Activated T-cell treated with anti-CD3 and anti-CD28 coated beads, Interleukin-2, amount 50 U/mL, for 72 hours (primary cell): ENCODE measurements at places on chromosomes 12 and 14. TPM values are rescaled to one million over a fixed set of nuclear protein-coding genes. Genes with fewer than 3 reads are reported as not detected.
A peak's percentile ranks its signal among the peaks of the same experiment; 100 is the strongest.

DNA sequence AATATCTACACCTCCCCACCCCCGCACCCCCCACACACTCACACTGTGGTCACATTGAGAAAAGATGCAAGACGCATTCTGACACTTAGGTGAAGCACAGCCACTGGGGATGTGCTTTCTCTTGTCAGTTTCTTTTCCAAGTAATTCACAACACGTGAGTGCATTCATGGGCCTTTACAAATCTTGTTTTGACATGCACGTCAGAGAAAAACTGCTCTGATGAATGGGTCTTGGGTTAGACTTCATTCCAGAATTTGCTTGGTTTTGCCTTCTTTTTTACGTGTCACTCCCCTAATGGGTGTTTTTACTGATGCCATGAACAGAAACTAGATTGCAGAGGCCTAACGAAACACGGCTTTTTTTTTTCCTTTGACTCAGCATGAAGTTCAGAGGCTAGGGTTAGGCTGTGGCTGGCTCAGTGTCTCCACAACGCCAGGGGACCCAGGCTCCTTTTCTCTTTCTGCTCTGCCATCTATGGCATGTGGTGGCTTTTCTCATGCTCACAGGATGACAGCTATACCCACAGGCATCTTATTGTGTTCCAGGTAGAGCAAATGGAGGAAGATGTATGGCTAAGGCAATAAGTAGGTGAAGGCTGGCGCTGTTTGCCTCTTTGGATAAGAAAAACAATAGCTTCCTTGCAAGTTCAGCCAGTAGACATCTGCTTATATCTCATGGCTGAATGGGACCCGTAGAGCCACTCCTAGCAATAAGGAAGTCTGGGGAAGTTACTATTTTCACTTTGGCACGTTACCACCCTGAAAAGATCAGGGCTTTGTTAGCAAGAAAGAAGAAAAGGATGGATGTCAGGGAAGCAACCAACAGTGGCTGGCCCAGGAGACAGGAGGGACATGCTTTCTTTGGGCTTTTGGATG is 253.3 kb downstream of the SLC15A4 start:
- no peaks in the 10 kb centered on the region for H3K4me1 ChIP-seq
- peak; percentile 52 for DNase-seq
- no peaks in the 10 kb centered on the region for H3K27me3 ChIP-seq
- peak overlapping the region; percentile 22 for H3K27ac ChIP-seq
- no peak overlapping the region for H3K4me3 ChIP-seq

DNA sequence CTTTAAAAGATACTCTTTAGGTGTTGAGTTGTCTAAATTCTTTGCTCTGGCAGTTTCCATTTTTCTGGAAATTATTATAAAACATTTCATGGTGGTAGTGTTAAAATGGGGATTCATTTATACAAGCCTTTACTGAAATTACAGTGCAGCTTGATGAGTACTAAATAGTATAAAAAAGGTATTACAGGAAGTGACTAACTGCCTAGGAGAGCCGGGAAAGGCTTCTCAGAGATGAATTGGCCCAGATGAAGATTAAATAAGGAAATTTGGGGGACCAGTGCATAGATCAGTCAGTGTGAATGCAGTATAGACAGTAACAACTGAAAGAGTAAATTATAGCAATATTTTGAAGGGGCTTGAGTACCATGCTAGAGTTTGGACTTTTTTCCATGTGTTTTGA is 7.5 kb downstream of the PSMA6 start:
- peak overlapping the region; percentile 98 for H3K27ac ChIP-seq
- H3K4me3 ChIP-seq = peak overlapping the region; percentile 74
- H3K4me1 ChIP-seq = peaks cover 86% of the 10 kb centered on the region
- no peaks in the 10 kb centered on the region for H3K27me3 ChIP-seq
- no peak for DNase-seq

GRCh38 chr14:31877255-31877798 is 199.8 kb upstream of the ARHGAP5 start:
- no peaks in the 10 kb centered on the region for H3K36me3 ChIP-seq
- H3K4me3 ChIP-seq = no peak overlapping the region
- no peaks in the 10 kb centered on the region for H3K4me1 ChIP-seq
- no peak for DNase-seq

DNA sequence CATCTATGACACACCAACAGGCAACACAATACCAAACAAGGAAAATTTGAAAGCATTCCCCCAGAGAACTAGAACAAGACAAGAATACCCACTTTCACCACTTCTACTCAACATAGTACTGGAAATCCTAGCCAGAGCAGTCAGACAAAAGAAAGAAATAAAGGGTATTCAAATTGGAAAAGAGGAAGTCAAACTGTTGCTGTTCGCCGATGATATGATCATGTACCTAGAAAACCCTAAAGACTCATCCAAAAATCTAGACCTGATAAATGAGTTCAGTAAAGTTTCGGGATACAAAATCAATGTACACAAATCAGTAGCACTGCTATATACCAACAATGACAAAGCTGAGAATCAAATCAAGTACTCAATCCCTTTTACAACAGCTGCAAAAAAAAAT is 8.1 kb upstream of the ATL1 start:
- no peak overlapping the region for H3K4me3 ChIP-seq
- no peak overlapping the region for H3K27ac ChIP-seq
- H3K4me1 ChIP-seq = peaks cover 5% of the 10 kb centered on the region
- DNase-seq = no peak
- H3K36me3 ChIP-seq = peaks cover 1% of the 10 kb centered on the region

GRCh38 chr14:92964124-92965109 is 41.5 kb downstream of the CHGA start:
- no peaks in the 10 kb centered on the region for H3K27me3 ChIP-seq
- H3K4me3 ChIP-seq = no peak overlapping the region
- H3K36me3 ChIP-seq = no peaks in the 10 kb centered on the region
- DNase-seq = no peak
- no peaks in the 10 kb centered on the region for H3K4me1 ChIP-seq

GRCh38 chr12:29081101-29081500 is 68.0 kb upstream of the FAR2 start:
- H3K36me3 ChIP-seq = no peaks in the 10 kb centered on the region
- H3K27ac ChIP-seq = no peak overlapping the region
- peaks cover 9% of the 10 kb centered on the region for H3K4me1 ChIP-seq
- H3K27me3 ChIP-seq = peaks cover 32% of the 10 kb centered on the region

Gene LAG3
- total RNA-seq = 117 TPM

- H3K27me3 ChIP-seq = peaks cover 10% of the 10 kb centered on the region
- no peak within 1 kb of the TSS for H3K27ac ChIP-seq
- peak; percentile 94 for DNase-seq
- peaks cover 6% of the 10 kb centered on the region for H3K4me1 ChIP-seq
- peak within 1 kb of the TSS; percentile 79 for H3K4me3 ChIP-seq
- no peaks in the 10 kb centered on the region for H3K36me3 ChIP-seq
These were observed at the start of gene RNF212B for GRCh38 chr14:23237772-23238594. TSS of gene RNF212B (plus strand) at chr14:23237936. CDS start at chr14:23240346, 2,410 bp downstream.

DNA sequence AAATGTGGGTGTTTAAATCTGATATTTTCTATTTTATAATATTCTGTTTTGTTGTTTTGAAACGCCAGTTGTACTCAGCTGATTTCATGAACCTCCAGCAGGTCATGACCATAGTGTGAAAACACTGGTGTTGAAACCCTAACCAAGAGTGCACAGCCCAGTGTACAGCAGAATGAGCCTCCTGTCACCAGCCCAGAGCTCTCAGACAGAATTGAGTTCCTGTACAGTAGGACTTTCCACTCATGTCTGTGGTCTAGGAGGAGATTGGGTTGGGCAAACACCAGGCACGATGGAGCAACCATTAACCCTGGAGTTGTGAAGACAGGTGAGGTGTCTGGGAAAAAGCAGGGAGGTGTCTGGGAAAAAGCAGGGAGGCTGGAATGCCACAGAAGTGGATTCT is 908.8 kb downstream of the VRK1 start:
- H3K36me3 ChIP-seq = peaks cover 5% of the 10 kb centered on the region
- H3K27ac ChIP-seq = peak overlapping the region; percentile 6
- DNase-seq = peak; percentile 39
- no peaks in the 10 kb centered on the region for H3K27me3 ChIP-seq

Gene ATP5MC2
- 349 TPM for total RNA-seq

Gene PTHLH
- not detected for total RNA-seq

DNA sequence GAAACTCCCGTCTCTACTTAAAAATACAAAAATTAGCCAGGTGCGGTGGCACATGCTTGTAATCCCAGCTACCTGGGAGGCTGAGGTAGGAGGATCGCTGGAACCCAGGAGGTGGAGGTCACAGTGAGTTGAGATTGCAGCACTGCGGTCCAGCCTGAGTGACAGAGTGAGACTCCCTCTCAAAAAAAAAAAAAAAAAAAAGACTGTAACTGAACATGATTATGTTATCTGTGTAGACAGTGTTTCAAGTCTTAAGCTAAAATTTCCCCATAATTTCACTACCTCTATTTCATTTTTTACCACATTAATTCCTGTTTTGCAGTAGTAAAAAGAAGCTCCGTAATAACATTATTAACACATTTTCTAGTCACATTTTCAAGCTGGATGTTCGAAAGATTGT is 5.4 kb downstream of the PLBD1 start:
- H3K4me3 ChIP-seq = no peak overlapping the region
- H3K27ac ChIP-seq = no peak overlapping the region
- DNase-seq = no peak
- peaks cover 17% of the 10 kb centered on the region for H3K27me3 ChIP-seq

DNA sequence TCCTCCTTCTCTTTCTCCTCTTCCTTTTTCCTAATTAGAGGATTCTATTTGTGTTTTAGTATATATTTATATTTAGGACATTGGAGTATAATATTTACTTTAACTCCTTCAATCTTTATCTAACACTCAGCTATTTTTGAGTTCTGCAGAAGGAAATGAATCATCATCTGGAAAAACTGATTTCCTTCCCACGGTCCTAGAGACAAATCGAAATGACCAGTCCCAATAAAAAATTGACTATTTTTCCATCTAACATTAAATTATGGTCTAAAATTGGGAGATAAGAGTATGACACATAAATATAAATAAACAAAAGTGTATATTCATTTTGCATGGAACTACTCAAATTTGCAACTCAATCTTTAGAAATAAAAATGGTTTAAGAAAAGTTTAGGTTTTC is 167.4 kb downstream of the TMTC3 start:
- no peak overlapping the region for H3K27ac ChIP-seq
- H3K36me3 ChIP-seq = no peaks in the 10 kb centered on the region
- peaks cover 11% of the 10 kb centered on the region for H3K4me1 ChIP-seq
- no peak for DNase-seq

Gene NTF3
- total RNA-seq = not detected

DNA sequence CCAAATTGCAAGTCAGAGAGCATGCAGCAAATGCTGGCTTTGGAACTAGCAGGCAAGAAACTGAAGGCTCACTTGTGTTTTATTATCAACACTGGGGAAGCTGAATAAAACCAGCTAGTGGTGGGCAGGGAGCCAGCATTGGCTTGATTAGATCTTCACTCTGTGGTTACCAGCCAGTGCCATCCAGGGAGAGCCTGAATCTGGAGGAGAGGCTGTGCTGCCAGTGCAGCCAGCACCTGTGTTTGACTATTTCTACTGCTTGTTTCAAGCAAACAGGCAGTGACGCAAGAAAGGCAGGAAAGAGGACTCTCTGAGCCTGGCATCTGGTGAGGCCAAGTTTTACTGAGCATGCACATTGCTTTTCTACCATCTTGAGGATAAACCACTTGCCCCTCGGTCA is 247.0 kb downstream of the PHLDA1 start:
- DNase-seq = no peak
- no peak overlapping the region for H3K4me3 ChIP-seq

DNA sequence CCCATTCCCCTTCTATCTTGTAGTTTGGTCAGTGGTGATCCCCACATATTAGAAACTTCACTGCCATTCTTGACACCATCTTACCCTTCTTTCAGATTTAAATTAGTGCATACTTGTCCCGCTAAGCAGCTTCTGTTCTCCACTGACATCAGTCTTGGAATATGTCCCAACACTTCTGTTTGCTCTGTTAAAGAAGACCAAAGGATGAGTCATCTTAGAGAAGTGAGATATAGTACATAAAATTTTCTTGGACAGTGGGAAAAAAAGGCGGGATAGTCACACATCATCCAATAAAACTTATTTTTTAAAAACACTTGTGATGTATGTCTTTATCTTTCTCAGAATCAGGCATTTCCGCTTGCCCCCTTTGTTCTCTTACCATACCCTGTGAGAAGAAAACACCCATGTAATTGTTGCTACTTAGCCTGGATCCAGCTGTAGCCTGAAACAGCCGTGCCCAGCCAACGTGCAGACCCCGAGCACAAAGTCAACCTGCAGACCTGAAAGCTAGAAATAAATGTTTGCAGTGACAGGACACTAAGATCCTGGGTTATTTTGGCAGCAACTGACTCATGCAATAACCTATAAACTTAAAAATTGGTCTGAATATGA is 100.1 kb upstream of the PDE3A start:
- no peaks in the 10 kb centered on the region for H3K27me3 ChIP-seq
- peaks cover 4% of the 10 kb centered on the region for H3K36me3 ChIP-seq
- no peak overlapping the region for H3K27ac ChIP-seq

DNA sequence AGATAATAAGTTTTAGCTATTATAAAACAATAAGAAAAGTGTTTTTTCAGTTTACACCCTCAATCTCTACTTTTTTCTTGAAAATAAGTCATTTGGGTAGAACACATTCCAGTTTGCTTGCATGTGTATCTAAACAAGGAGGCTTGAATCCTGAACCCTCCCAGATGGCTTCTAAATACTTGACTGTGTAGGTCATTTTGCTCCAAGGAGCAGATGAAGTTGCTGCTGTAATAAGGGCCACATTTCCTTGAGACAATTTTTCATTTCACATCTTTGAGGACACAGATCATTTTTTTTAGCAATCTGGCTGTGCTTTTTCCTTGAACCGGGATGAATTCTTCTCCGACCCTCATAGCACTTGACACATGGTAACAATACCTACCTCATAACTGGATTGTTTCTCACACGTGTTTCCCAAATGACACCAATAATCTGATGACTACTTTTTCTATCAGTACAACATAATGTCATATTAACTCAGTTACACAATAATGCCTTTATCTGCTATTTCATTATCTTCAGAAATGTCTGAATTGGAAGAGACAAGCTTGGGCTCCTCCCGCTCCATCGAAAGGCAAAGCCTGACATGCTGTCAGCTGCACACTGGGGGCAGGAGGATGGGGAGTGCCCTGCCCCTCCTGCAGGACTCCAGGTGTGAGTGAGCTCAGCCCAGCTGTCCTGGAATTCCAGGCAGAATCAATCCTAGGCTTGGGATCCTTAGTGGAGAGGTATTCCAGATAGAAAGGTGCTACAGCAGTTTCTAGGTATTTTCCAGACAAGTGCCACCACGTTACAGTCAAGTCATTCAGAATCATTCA is 30.9 kb downstream of the GPHB5 start:
- H3K27me3 ChIP-seq = peaks cover 23% of the 10 kb centered on the region
- H3K4me3 ChIP-seq = no peak overlapping the region
- H3K27ac ChIP-seq = no peak overlapping the region
- no peaks in the 10 kb centered on the region for H3K36me3 ChIP-seq
- no peak for DNase-seq
